ENCODE measurements at places on chromosomes 7 and 10. TPM values are rescaled to one million over a fixed set of nuclear protein-coding genes. Genes with fewer than 3 reads are reported as not detected.
A peak's percentile ranks its signal among the peaks of the same experiment; 100 is the strongest.

DNA sequence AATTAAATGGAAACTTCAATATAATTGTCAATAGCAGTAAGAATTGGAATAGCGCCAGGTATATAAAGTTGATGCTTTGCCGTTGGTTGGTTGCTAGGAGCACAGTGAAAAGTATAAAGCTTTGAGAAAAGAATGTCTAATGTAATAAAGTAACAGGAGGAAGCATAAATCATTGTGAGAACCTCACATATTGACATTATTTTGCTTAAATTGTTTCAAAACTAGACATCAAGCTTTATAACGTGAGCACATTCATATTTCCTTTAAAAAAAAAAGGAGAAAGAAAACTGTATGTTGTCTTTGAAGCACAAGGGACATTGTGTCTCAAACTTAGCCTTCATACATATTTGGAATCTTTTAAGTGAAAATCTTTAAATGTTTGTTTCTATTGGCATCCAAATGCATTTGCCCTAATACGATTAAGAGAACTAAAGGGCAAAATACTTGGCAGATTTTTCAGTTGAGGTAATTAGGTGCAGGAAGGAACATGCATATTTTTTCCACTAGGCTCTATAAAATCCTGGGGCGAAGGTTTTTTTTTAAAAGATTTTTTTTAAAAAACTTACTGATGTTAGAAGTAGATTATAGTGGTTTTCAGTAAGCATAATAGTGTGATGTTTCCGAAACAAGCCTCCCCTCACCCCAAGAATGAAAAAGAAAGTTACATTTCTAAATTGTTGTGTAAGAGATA is 92.4 kb downstream of the ARID5B start:
- peak overlapping the region; percentile 70 for H3K4me3 ChIP-seq
- H3K27ac ChIP-seq: peak overlapping the region; percentile 99
- no peaks in the 10 kb centered on the region for H3K36me3 ChIP-seq
- H3K27me3 ChIP-seq: no peaks in the 10 kb centered on the region
- H3K4me1 ChIP-seq: peaks cover 29% of the 10 kb centered on the region

GRCh38 chr10:127983344-127984100 is 76.6 kb downstream of the PTPRE start:
- no peak for DNase-seq
- no peak overlapping the region for H3K27ac ChIP-seq
- no peaks in the 10 kb centered on the region for H3K36me3 ChIP-seq
- H3K27me3 ChIP-seq: no peaks in the 10 kb centered on the region
- no peaks in the 10 kb centered on the region for H3K4me1 ChIP-seq
- H3K4me3 ChIP-seq: no peak overlapping the region

GRCh38 chr7:100369105-100369504 is 4.2 kb upstream of the PILRA start:
- no peak overlapping the region for H3K27ac ChIP-seq
- H3K27me3 ChIP-seq: no peaks in the 10 kb centered on the region
- no peaks in the 10 kb centered on the region for H3K36me3 ChIP-seq
- DNase-seq: no peak

- no peaks in the 10 kb centered on the region for H3K27me3 ChIP-seq
- no peaks in the 10 kb centered on the region for H3K4me1 ChIP-seq
- H3K36me3 ChIP-seq: no peaks in the 10 kb centered on the region
- no peak overlapping the region for H3K27ac ChIP-seq
- no peak for DNase-seq
- H3K4me3 ChIP-seq: no peak overlapping the region
These were observed 401.3 kb downstream of the DNAJB6 start for GRCh38 chr7:157738066-157738460.

DNA sequence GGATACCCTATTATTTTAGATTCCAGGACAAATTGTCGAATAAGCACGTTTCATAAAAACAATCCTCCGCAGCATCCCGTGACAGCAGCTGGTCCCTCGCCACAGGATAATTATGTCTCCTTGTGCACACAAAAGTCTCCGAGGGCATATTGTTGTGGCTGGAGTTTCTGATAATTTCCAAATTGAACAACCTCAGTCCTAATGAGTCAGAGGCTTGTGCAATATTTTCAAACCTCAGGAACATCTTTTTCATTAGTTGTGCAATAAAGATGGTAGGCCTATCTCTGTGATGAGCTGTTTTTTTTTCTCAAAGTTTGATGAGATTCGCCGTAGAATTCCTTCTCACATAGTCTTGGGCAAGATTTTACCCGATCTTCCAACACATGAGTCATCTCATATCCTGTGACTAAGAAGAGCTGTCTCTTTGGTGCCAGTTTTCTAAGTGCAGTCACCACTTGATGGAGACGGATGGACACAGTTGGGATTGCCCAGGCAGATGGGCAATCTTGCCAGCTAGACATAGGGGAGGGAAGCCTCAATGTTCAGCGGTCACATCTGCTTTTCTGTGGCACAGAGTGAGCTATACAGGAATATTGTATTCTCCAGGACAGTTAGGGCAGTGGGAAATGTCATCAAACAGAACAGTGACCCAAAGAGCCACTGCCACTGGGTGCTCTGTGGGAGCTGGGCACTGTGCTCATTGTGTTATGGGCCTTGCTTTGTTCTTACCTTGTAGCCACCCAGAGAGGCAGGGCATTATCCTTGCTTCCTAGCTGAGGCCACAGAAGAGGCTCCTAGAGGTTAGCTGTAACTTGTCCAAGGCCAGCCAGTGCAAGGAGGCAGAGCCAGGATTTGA is 7.8 kb downstream of the HTRA1 start:
- no peaks in the 10 kb centered on the region for H3K36me3 ChIP-seq
- peak overlapping the region; percentile 73 for H3K27ac ChIP-seq
- peak; percentile 99 for DNase-seq
- H3K4me1 ChIP-seq: peaks cover 28% of the 10 kb centered on the region
- H3K4me3 ChIP-seq: peak overlapping the region; percentile 25

GRCh38 chr7:32224276-32224675 is 154.1 kb upstream of the PDE1C start:
- no peak for DNase-seq
- no peaks in the 10 kb centered on the region for H3K4me1 ChIP-seq
- no peak overlapping the region for H3K27ac ChIP-seq
- no peak overlapping the region for H3K4me3 ChIP-seq
- H3K27me3 ChIP-seq: 0 out of 2 replicates have a peak, but pooled peaks cover 10% of the 10 kb centered on the region

PPRC1 gene
- 16.4 TPM for total RNA-seq

NKX1-2 gene
- total RNA-seq: not detected

DYNC1I1 gene
- 0.38 TPM for total RNA-seq

All from GM23248 (cell line).